Stimulated activated CD4-positive, alpha-beta T cell treated with anti-CD3 and anti-CD28 coated beads, Interleukin-1b, Interleukin-23, amount 100 ng/mL, for 24 hours (primary cell): ENCODE measurements at places on chromosomes 7 and 10.

GRCh38 chr7:87000344-87000743 is 59.1 kb downstream of the ELAPOR2 start:
- DNase-seq, result no peak

GRCh38 chr7:132446666-132447278 is 129.5 kb downstream of the PLXNA4 start:
- no peak for DNase-seq

DNA sequence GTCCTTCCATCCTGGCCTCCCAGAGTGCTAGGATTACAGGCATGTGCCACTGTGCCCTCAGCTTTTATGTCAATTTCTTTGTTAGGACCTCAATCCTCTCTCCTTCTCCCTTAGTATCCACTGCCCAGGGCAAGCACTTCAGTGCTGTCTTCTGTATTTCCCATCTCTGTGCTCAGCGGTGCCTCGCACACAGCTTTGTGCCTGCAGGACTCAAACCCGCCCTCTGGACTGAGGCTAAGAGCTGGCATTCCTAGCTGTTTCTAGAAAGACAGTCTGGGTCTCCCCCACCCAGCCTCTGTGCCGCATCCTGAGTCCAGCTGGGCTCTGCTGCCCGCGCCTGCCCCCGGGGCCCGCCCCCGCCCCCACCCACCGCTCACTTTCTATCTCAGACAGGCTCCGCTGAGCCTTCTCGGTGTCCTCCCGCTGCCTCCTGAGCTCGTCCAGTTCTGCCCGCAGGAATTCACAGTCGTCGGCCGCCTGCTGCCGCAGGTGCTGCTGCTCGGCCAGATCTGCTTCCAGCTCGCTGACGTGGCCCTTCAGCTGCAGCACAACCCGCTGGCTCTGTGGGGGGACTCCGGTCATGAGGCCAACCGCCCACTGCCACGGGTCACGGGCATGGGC is 67.3 kb downstream of the SPDYE5 start:
- DNase-seq, result no peak

- DNase-seq, result no peak
These were observed 233.8 kb downstream of the C7orf25 start for GRCh38 chr7:42677751-42678699.

GRCh38 chr10:104650072-104650471 is 9.0 kb downstream of the SORCS3 start:
- DNase-seq, result no peak

- DNase-seq, result no peak
These were observed 10.1 kb upstream of the SEMA3A start for GRCh38 chr7:84204655-84205054.

DNA sequence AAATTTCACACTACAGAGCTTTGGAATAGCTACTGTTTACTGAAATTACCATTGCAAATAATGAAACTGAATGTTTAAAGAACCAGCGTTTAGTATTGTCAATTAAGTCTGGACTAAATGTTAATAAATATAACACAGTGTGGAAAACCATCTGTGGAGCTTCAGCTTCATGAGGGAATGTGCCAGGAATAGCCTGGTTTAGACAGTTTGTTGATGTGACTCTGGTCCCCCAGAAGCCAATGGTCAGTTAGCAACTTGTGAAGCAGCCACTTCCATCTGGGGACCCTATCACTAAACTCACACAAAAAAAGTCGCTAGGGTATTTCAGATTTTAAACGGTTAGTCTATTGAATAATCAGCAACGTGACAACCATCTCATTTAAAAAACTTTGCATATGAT is 207.8 kb downstream of the RAMP3 start:
- no peak for DNase-seq

GRCh38 chr7:84248267-84248666 is 53.7 kb upstream of the SEMA3A start:
- no peak for DNase-seq

DNA sequence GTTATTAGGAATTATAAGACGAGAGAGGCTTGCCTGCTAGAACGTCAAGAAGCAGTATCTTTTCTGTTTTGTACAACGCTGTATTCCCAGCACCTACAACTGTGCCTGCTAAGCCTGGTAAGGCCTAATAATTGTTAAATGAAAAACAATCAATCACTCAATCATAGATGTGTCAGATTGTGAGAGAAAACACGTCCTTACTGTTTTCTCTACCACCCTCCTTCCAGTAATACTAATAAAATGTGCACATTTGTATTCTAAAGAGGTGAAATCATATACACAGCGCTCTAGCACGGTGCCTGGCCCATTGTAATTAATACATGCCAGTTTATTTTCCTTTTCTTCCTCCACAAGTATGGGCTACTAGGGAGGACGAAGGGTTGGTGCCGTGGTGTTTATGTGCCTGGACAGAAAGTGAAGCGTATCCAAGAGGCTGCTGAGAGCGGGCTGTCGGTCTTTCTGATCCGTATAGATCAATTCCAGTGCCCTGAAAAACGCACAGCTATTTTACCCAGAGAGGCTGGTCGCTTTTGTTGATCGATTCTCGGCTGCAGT is 1.5 kb upstream of the AUTS2 start:
- DNase-seq, result no peak

- no peak for DNase-seq
These were observed 6.3 kb upstream of the SMKR1 start for GRCh38 chr7:129495987-129496386.

- no peak for DNase-seq
These were observed 57.8 kb upstream of the LANCL2 start for GRCh38 chr7:55307123-55307916.

GRCh38 chr7:97555857-97556421 is 175.9 kb upstream of the TAC1 start:
- DNase-seq, result no peak

DNA sequence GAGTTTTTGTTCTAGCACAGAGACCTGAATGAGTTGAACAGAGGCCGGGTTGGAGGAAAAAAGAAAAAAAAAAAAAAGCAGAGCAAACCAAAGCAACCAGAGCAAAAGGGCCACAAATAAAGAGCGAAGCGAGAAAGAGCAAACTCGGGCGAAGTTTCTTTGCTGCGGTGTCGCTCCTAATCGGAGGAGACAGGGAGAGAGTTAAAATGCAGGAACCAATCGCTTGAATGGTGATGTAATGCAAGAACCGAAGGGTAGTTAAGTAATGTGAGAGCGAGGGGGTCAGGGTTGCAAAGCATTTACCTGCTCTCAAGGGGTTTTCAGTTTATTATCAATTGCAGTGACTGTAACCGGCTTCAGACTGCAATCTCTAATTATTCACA is 271.7 kb downstream of the TRIL start:
- DNase-seq, result no peak

DNA sequence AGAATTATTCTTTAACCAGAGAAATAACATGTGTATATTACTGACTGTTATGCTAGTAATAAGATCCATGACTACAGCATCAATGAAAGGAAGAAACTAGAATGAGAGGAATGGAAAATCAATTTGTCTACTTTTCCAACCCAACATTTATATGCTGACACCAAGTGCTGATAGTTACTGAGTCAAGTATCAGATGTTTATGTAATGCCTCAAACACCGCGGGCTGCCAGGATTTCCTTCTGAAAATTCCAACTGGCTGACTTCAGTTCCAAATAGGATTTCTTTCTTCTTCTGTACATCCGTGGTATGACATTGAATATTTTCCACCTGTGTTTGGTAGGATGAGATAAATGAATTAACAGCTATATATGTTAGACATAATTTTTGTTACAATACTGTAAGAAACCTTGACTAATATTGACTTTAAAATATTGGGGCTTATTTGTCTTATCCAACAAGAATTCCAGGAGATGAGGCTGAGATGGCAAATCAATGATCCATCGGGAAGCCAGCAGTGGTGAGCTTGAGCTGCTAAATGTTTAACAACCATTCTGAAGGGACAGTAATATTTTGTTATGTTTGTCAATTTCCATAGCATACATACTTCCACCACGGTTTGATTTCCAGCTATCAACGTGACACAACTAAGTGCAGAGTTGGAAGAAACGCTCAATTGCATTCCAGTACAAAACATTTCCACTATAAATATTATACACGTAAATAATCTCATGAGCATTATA is 435.2 kb upstream of the AUTS2 start:
- DNase-seq, result no peak

- no peak for DNase-seq
These were observed 74.2 kb downstream of the NXPH1 start for GRCh38 chr7:8507566-8507965.

GRCh38 chr7:137834552-137834951 is 12.2 kb downstream of the DGKI start:
- no peak for DNase-seq

DNA sequence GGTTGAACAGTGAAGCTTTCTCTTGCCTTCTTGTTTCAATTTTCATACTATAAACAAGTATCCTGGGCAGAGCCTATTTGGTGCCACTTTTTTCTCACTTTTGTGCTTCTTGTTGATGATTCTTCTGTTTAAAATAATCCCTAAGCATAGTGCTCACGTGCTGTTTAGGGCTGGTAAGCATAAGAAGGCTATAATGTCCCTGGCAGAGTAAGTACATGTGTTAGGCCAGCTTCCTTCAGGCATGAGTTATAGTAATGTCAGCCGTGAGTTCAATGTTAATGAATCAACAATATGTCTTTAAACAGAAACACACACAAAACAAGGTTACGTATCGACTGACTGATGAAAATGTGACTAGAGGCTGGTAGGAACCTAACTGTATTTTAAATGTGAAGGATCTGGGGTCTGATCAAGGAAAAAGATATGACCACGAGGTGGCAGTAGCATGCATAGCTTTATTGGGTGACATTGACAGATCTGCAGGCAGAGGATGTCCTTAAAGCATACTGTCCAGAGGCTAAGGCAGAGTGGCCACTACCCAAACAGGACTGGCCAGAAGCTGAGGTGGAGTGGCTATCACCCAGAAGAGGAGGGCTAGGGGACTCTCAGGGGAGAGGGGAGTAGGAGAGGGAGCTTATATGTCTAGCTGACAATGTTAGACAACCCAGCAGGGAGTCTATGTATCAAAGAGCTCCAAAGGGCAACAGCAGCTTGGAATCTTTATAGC is 113.7 kb downstream of the BRAF start:
- peak; percentile 19 for DNase-seq

GRCh38 chr7:14748461-14748860 is 154.1 kb downstream of the DGKB start:
- no peak for DNase-seq

GRCh38 chr10:75649466-75649865 is 218.0 kb downstream of the LRMDA start:
- DNase-seq, result no peak

- DNase-seq, result no peak
These were observed 353.7 kb downstream of the GLRX3 start for GRCh38 chr10:130489891-130490290.

DNA sequence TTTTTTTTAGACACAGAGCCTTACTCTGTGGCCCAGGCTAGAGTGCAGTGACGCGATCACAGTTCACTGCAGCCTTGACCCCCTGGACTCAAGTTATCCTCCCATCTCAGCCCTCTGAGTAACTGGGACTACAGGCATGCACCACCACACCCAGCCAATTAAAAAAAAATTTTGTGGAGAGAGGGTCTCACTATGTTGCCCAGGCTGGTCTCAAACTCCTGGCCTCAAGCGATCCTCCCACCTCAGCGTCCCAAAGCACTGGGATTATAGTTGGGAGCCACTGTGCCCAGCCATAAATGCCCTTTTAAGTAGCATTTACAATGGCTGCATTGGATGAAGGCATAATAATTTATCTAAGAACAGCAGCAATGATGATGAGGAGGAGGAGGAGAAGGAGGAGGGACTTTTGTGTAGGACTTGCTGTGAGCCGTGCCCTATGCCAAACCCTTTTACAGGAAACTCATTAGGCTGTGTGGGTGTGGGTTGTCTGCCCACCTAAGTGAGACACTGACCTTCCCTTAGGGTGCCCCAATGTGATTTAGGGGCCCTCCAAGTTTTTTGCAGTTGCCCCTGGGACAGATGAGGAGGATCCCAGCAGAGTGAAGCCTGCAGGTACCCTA is 51.1 kb downstream of the EEPD1 start:
- no peak for DNase-seq

GRCh38 chr10:6612371-6612770 is 32.3 kb upstream of the PRKCQ start:
- DNase-seq, result no peak

DNA sequence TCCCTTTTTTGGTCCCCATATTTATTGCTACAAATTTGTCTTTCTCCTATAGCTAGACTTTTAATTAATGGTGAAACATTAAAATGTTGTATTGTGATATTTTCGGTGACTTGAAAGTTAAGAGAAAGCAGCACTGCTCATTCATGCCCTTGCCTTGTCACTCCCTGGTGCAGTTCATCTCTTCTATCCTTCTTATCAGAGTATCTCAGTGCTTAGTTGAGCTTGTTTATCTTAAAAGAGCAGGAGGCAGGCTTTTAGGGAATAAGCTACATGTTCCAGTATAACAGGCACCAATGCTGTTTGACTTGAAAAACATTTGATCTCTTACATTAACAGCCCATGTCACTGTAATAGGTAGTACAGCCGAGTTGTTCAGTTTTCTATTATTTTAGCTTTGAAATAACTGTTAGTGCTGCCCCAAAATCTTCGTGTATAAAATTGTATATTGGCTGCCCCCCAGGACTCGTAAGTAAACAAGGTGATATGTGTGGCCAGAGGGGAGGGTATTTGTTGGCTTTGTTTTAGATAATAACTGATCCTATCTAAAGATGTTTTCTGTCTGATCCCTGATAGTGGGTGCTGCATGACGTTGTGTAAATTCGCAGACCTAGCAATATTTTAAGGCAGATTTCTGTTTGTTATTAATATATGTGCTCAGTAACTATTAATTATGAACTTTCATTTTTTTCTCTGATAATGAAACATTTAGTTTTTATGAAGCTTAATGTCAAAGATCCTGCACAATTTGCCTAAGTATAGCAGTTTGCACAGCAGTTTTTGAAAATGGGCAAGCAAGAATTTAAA is 96.5 kb downstream of the BTRC start:
- no peak for DNase-seq

- DNase-seq, result no peak
These were observed 66.1 kb downstream of the AGK start for GRCh38 chr7:141617280-141617679.

- DNase-seq, result no peak
These were observed 106.0 kb upstream of the PDCD4 start for GRCh38 chr10:110765513-110766319.

DNA sequence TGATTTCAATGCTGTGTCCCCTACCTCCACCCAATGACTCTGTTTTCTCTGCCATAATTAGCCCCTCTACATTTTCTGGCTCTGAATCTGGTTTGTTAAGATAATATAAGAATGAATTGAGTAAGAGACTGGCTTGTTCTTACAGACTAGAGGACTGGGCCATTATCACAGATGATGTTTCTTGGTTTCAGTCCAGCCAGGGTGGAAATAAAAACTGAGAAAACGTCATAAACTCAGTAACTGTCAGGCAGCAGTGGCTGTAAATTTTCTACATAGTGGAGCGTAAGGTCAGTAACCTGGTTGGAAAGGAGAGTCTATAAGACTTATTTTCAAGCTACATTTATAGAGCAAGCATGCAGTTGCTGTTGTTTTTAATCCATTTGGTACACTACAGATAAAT is 485.4 kb downstream of the HTR7 start:
- no peak for DNase-seq
